Activated naive CD8-positive, alpha-beta T cell treated with anti-CD3 and anti-CD28 coated beads for 36 hours (primary cell): ENCODE measurements at places on chromosomes 5 and 9. TPM values are rescaled to one million over a fixed set of nuclear protein-coding genes. Genes with fewer than 3 reads are reported as not detected.

PTGR1 gene
- total RNA-seq: 1.9 TPM

TMC1 gene
- not detected for total RNA-seq

KIF12 gene
- not detected for total RNA-seq

NPR3 gene
- not detected for total RNA-seq

NDOR1 gene
- 37.6 TPM for total RNA-seq

GRCh38 chr5:61055434-61056006 lies 106.7 kb downstream of the SMIM15 start:
- DNase-seq: no peak

DNA sequence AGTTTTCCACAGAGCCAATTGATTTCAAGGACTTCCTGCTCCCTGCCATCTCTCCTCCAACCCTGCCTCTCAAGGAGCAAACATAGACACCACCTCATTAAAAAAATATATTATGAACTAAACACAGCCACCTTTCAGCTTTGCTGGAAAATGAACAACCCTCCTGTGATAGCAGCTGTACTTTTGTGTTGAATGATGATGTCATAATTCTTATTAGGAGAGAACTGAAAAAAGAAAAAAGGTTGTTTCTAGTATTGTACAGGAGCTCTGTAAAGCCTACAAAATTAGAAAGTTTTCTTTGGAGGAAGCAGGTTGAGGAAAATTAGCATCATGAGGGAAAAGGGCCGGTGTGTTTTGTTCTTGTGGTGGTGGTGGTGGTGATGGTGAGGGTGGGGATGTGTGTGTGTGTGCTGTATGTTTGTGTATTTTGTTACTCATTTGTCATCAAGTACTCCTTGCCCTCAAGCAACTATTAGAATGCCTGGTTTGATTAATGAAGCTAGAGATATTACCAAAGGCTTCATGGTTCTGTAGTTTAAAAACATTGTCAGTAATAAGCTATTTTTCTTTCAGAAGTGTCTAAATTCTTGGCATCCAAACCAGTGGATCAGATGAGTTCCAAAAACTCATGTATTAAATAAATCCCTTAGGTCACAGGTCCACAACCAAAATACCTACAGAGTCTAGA lies 405.9 kb downstream of the TLE4 start:
- no peak for DNase-seq

DNA sequence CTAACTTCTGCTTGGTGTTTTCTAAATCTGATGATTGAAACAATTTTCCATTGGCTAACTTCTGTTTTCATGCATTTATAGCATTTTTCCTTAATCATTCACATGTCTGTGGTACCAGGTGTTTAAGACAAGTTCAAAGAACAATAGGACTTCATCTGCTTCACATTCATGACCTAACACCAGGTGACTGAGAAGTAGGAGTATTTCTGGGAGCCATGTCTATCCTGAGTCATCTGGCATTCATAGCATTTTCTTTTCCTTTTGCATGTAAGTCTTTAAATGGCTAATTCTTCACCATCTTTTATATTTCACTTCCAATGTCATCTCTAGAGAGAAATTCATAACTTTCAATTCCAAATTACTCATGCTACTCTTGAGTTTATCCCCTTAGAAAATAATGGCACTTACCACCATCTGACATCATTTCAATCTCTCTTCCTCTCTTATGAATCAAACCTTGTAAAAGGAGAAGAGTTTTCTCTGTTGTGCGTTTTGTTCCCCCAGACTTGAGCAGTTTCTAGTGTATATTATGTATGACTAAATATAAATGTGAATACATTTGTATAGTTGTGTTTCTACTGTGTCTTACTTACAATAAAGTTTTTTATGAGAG lies 1196.1 kb upstream of the CDH9 start:
- DNase-seq: no peak

- no peak for DNase-seq
Observed at GRCh38 chr9:91426123-91426745, 2.6 kb upstream of the NFIL3 start.

DNA sequence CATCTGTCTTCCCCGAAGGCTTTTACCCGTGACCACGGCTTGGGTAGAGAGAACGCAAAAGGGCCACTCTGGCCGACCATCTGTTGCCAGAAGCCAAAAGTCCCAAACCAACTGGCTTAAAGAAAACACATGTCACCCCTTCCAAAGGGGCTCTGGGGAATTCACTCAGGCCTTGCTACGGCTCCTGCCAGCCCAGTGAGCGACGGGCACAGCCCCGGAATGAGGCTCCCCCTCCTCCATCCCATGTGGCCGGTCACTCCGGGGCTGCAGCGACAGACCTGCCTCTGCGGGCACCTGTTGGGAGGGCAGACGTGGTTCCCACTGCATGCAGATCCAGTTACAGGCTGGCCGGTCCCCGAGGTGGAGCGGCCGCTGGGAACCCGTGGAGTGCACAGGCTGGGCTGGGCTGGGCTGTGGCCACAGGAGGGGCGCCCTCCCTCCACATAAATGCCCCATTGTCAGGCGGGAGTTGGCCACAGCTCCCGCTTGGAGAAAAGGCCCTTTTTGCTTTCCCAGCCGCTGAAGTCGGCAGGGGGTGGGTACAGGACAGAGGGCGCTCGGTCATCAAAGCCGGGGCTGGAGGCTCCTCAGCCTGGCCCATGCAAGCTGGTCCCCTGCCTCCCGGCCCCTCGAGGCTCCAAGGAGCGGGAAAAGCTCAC lies 19.9 kb downstream of the NOTCH1 start:
- no peak for DNase-seq

GRCh38 chr9:98038958-98039357 lies 17.6 kb upstream of the NANS start:
- no peak for DNase-seq

GRCh38 chr9:101691657-101692056 lies 46.8 kb downstream of the GRIN3A start:
- no peak for DNase-seq

- no peak for DNase-seq
Observed at GRCh38 chr5:138960145-138960692, 85.1 kb upstream of the LRRTM2 start.
